ENCODE measurements at places on chromosomes 3 and 15.

GRCh38 chr3:79211586-79212359 is 556.0 kb downstream of the ROBO1 start:
- DNase-seq = no peak

GRCh38 chr15:64461721-64462162 is 1.4 kb downstream of the ZNF609 start:
- no peak for DNase-seq

- DNase-seq = no peak
Measured at GRCh38 chr3:196694202-196694638, 17.8 kb downstream of the CEP19 start.

- no peak for DNase-seq
Measured at GRCh38 chr15:35061825-35062737, 23.0 kb downstream of the NANOGP8 start.

DNA sequence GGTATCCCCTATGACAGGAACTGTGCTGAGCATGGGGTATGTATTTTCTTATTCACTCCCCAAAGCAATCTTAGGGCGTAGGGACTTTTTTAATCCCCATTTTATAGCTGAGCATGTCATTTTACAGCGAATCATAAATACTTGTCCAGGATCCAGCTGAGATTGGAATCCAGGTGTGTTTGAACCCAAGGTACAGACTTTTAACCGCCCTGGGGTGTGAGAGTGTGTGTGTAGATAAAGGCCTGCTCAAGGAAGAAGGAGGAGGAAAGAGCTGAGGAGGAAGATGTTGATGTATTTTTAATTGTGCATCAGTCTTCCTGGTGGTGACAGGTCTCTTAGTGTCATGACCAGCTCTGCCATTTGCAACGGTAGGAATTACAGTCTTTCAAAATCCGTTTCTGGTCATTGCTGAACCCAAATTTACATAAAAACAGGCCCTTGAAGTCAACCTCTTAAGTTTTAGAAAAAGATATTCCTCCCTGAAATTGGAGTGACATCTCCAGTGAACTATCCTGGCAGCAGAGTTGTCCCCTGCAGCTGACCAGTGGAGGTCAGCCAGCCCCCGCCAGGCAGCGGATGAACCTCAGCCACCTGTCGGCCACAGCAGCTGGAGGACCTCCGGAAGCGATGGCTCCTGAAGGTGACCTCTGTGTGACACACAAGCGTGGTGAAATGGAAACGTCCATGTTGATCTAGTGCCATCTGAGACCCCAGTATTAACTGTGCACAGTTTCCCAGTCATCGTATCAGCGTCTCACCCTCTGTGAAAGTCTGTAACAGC is 92.8 kb upstream of the MITF start:
- DNase-seq = no peak

- no peak for DNase-seq
Measured at GRCh38 chr3:16784973-16785372, 99.8 kb upstream of the PLCL2 start.

GRCh38 chr15:92667287-92667904 is 11.8 kb upstream of the FAM174B start:
- DNase-seq = no peak

DNA sequence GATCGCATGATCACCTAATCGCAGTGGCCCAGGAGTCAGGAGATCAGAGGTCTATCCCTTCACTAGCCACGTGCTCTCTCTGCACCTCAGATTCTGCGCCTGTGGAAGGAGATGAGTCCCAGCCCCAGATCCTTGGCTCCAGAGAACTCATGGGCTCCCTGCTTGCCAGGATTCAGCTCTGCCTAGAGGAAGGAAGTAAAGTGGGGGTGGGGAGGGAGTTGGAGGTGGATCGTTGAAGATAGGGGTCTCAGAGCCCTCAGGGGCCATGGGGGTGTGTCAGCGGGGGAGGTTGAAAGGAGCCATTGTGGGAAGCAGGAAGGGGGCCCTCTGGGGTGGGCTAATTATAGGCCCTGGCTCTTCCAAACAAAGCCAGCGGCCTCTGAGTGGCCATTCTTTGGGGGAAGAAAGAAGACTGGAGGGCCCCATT is 11.3 kb upstream of the STRA6 start:
- no peak for DNase-seq

DNA sequence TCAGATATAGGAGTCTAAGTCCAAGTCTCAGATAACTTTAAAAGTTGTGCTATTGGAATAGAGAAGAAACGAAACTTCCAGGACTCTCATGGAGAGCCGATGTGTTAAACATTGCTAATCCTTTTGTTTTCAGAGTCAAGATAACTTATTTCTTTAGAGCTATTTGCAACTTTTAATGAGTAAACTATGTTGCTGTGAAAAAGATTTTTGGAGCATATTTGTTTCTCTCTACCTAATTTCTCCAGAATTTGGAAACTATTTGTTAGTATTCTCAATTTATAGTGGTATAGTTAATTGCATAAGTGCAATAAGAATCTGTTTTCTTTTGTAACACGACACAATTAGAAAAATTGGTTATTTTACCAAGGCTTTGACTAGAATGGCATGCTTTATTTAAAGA is 588.9 kb downstream of the NTRK3 start:
- no peak for DNase-seq

DNA sequence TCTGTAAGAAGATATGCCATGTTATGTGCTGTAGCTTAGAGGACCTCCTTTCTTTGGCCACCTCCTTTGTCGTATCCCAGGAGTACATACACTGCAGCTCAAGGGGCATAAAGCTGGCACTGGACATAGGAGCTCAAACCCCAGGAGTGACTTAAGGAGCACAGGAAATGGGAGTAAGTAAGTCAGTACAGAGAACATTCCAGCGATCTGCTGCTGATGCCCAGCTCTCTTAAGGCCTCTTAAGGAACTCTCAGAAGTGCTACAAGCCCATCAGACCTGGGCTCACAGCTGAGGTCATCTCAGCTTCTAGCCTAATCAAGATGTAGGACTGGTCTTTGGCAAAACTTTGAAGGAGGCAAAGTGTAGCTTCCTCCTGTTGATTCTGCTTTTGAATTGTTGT is 21.6 kb upstream of the ACTL6A start:
- DNase-seq = no peak

DNA sequence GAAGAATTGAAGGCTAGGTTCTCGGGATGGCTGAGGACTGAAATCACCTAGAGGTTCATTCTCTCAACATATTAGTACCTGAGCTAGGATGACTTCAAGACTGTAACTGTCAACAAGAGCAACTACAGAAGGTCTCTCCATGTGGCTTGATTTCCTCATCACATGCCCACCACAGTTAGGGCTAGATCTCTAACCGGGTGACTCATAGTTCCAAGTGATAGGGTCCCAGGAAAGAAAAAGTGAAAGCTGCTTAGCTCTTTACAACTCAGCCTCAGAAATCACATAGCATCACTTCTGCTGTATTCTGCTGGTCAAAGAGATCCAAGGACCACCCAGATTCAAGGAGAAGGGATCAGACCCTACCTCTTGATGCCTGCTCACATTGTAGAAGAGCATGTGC is 165.4 kb upstream of the AGTR1 start:
- no peak for DNase-seq

GRCh38 chr3:61381745-61382392 is 130.6 kb upstream of the FHIT start:
- DNase-seq = peak; percentile 12

DNA sequence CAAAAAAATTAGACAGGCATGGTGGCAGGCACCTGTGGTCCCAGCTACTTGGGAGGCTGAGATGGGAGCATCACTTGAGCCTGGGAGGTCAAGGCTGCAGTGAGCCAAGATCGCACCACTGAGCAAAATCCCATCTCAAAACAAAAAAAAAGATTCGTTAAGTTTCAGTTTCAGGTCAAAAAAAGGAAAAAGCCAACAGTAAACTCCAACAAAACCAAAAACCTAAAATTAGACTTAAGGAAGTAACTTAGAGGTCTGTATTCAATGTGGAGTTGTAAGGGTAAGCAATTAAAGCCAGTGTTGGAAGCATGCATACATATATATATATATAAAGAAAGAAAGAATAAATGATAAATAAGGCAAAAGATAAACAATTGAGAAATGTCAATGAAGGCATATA is 11.8 kb downstream of the KPNA1 start:
- DNase-seq = no peak

GRCh38 chr3:123805101-123805500 is 79.0 kb downstream of the MYLK start:
- DNase-seq = no peak

- peak; percentile 32 for DNase-seq
Measured at GRCh38 chr3:52004163-52004787, 8.6 kb upstream of the RPL29 start.

GRCh38 chr15:93070132-93070531 is 18.9 kb downstream of the RGMA start:
- DNase-seq = no peak

GRCh38 chr15:92666780-92667179 is 11.2 kb upstream of the FAM174B start:
- DNase-seq = no peak

DNA sequence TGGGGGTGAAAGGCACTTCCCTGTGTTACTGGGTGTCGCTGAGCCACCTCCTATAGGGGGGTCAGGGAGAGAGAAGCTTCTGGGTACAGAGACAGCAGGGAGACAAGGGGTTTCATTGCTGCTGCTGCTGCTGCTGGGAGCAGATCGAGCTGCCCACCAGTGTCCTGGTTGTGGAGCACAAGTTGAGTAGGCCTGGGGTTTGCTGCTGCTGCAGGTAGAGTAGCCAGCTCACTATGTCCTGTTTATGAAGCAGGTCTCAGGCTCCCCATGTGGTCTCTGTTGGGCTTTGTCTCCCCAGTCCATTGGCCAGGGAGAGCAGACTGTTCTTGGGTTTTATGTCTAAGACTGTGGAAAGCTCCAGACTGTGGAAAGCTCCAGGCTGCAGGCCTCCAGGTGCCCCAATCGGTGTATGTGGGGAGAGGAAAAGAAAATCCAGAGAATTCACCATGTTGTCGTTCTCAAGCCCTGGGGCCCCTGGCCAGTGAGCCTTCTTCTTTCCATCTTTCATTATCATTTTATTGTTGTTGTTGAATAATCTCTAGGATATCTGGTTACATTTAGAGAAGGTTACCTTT is 157.8 kb downstream of the ADAMTS17 start:
- no peak for DNase-seq

GRCh38 chr15:31255176-31255510 is 71.5 kb upstream of the KLF13 start:
- no peak for DNase-seq

DNA sequence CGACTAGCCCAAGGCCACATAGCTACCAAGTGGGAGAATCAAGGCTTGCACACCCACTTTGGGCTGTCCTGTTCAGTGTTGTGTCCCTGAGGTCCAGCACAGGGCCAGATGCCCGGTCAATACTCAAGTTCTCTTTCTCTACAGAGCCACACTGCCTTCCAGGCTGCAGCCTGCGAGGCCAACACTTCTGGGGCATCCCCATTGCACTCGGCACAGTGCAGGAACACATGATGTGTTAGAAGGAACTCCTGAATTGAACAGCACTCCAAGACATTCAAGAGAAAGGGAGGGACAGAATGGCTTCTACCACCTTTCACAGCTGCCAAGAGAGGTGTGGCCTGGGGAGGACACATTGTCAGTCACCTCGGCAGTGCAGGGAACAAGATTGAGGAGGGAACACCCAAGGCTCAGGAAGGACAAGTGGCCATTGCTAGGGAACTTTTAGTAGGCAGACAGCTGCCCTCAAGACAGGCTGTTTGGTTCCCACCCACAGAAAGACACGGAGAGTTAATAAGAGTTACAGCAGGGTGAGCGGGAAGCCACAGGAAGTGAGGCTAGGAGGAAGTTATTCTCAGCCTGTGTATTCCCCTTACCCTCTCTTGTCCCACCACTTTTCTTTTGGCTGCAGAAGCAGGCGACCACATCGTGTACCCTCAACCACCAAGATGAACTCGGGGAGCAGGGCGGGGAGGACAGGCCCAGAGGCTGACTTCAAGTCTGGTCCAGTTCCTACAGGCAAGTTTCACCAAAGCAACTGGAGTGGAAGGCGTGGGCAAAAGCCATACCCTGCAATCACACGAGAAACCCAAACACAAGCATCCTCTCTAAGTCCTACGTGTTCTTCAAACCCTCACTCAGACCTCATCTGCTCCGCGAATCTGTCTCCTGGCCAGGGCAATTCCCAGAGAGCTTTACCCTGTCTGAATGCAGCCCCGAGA is 69.4 kb downstream of the SRGAP3 start:
- no peak for DNase-seq

DNA sequence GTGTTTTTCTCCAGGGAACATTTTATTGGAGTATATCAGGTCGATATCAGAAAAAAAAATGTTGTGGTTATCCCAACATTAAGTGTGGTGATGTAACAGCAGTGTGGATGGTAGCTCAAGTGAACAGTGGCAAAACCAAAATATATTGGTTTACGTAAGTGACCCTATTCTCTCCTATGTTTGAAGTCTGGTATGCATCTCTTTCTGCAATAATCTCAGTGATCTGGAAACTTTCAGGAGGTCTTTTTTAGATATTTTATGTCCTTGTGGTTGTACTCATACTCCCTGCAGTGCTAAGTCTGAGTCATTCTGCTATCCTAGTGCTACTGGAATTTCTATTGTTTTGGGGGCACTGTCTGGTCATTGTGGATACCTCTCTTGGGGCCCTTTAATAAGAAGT is 137.9 kb downstream of the SNRPN start:
- no peak for DNase-seq

DNA sequence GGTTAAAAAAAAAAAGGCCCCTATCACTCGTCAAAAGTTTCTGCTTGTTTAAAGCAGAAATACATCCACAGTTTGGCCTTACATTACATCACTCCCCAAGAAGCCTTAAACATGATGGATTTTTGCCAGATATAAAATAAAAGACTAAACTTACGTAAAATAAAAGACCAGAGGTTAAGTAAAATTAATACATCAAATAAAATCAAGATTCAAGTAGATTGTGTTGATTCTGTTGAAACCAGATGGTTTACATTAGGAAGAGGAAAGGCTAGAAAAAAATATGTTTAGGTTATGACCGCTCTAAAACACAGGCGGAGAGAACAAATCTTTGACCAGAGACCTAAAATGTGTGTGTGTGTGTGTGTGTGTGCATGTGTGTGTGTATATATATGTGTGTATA is 104.1 kb downstream of the DUT start:
- DNase-seq = no peak

DNA sequence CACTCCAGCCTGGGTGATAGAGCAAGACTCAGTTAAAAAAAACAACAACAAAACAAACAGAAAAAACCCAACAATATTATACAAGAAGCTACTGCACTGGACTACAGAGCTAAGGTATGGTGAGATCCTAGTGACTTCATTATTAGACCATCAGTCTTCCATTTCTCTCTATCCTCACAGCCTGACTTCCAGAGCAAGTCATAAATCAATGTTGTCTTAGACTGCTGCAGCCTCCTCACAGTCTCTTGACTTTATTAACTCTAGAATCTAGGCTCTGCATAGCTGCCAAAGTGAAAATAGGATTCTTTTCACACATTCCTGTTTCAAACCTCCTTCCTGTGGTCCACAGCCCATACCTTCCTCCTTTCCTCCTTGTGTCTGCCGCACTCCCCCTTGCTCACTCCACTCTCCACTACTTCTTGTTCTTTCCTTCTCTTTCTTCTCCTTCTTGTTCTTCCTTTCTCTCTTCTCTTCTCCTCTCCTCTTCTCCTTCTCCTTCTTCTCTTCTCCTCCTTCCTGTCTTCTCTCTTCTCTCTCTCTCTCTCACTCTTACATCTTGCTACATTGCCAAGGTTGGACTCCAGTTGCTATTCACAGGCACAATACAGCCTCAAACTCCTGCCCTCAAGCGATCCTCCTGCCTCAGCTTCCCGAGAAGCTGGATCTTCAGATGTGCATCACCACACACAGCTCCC is 49.4 kb downstream of the CCR4 start:
- DNase-seq = no peak

All from fibroblast of skin of left quadriceps (primary cell).